HT1080 (cell line): ENCODE measurements at places on chromosomes 1 and 21.

DNA sequence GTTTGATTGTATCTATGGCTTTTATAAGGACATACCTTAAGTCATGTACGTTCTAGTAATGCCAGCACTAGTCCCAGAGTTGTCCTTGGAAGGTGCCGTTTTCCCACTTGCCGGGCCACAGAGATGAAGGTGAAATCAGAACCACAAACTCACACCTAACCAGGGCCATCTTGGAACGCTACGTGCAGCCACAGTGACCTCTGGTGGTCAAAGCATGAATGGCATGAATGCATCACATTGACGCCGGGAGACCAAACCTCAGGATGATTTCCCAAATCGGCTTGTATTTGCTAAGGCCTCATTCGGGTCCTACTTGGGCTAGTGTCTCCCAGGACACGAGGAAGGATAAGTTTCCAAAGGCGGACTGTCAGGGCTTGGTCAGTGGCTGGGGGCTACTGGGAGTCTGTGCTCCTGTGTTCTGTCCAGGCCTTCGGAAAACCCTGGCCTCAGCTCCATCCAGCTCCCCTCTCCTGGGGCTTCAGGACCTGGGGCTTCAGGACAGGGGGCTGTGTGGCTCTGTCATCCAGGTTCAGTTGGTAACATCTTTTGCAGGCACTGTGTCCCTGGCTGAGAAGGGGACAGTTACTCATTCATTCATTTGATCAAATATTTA, 260.5 kb downstream of the PRDM2 start:
- peak; percentile 28 for DNase-seq

DNA sequence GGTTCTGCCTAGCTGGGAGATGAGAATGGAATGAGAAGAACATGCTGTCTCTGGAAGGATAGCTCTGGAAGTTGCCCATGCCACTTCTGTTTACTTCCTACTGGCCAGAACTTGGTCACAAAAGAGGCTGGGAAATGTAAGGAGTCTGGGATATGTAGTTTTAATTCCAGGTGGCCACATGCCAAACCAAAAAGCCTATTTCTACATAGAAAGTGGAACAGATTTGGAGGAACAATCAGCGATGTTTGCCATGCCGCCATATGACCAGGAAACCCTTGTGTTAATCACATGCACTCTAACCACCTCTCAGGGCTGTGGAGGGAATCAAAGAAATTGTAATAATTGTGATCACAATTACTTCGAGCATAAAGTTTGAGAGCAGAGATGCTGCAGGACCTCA, 10.0 kb upstream of the OLIG2 start:
- DNase-seq = no peak

DNA sequence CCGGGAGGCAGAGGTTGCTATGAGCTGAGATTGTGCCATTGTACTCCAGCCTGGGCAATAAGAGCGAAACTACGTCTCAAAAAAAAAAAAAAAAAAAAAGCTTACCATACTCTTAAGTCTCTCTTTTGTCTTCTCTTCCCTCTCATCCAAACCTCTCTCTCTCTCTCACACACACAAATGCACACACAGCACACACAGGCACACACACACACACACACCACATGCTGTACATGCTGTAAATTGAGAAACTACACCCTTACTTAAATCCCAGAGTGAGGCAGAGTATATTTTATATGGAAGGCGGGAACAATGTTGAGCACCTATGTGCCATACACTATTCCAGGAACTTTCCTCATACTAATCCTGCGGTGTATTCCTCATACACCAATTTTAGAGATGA, 6.5 kb downstream of the MCOLN3 start:
- no peak for DNase-seq

GRCh38 chr21:25925064-25925800, 190.5 kb downstream of the GABPA start:
- no peak for DNase-seq
